Transverse colon (tissue), 4 donors: ENCODE measurements at places on chromosomes 2 and 18.

DNA sequence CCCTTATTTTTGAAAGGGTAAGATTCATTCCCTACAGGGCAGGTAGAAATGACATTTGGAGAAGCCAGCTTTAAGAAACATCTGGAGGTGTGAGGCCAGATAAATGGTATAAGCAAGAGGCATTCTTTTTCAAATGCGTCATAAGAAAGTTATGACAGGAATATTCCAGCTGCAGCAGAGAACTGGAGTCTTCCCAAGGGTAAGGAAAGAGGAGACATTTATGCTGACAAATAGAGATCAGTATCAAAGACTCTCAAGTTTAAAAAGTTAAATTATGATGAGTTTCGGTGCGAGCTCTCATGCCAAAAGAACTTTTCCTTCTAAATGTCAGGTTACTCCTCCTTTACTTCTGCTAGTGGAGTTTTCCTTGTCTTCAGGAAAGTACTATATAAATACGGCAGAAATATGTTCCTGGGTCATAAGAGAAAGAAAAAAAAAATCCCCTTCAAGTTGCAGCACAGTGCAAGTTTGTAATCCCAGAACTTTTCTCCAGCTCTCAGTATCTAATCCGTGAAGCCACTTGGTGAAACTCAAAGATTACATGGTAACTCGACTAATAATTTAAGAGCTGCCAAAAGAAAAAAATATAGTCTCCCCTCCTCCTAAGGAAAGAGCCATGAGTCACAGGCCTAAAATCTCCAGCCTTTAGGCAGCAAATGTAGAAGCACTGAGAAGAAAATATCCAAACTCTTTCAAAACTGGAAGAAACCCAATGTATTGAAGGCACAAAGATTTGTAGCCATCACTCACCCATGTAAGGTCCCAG is 428.1 kb downstream of the MEIS1 start:
- H3K27ac ChIP-seq = peak overlapping the region; percentile 67
- H3K27me3 ChIP-seq = no peaks in the 10 kb centered on the region
- H3K36me3 ChIP-seq = no peaks in the 10 kb centered on the region
- DNase-seq = no peak

GRCh38 chr2:67243919-67244318 is 153.2 kb upstream of the ETAA1 start:
- H3K27ac ChIP-seq = no peak overlapping the region
- no peak overlapping the region for H3K4me3 ChIP-seq
- no peaks in the 10 kb centered on the region for H3K36me3 ChIP-seq
- DNase-seq = no peak
- H3K4me1 ChIP-seq = no peaks in the 10 kb centered on the region
- H3K27me3 ChIP-seq = no peaks in the 10 kb centered on the region

DNA sequence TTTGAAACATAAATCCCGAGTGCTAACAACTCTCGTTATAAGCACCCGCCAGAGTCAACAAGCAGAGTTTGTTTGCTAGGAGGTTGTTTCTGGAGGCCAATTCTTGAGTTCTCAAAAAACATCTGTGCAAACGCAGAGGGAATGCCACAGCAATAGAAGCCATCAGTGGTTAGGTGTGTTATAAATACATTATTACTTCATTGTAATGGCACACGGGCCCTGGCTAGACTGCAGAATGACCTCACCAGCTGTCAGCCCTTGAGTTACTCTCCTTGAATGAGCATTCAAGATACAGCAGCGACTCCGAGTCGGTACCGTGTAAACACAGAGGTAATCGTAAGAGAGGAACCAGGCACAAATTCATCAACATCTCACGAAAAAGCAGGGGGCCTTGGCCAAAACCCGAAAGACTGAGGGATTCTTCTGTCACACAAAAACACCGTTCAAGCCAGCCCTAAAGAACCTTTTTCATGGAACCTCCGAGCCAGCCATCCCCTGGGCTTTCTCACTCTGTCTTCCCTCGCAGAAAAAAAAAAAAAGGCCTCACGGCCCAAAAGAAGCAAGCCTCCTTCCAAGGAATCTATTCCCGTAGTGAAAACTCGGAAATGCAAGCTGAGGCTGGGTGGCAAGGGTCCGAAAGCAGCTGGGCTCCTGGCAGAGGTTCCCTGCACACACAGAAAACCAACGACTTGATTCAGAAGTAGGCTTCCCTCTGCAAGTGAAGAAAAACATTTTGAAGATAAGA is 133.7 kb upstream of the MEIS1 start:
- H3K4me3 ChIP-seq = no peak overlapping the region
- peaks cover 7% of the 10 kb centered on the region for H3K4me1 ChIP-seq
- peak; percentile 14 for DNase-seq
- no peaks in the 10 kb centered on the region for H3K36me3 ChIP-seq
- peak overlapping the region; percentile 58 for H3K27ac ChIP-seq

- H3K4me3 ChIP-seq = no peak overlapping the region
- H3K36me3 ChIP-seq = no peaks in the 10 kb centered on the region
- H3K27ac ChIP-seq = peak overlapping the region; percentile 28
These were observed 9.9 kb downstream of the EMILIN2 start for GRCh38 chr18:2856547-2857170.

- no peak overlapping the region for H3K4me3 ChIP-seq
- H3K4me1 ChIP-seq = no peaks in the 10 kb centered on the region
- H3K27me3 ChIP-seq = peaks cover 19% of the 10 kb centered on the region
- H3K27ac ChIP-seq = no peak overlapping the region
- no peaks in the 10 kb centered on the region for H3K36me3 ChIP-seq
These were observed 80.4 kb downstream of the ZCCHC2 start for GRCh38 chr18:62603211-62603610.
